ENCODE measurements at places on chromosomes 13 and 19.

DNA sequence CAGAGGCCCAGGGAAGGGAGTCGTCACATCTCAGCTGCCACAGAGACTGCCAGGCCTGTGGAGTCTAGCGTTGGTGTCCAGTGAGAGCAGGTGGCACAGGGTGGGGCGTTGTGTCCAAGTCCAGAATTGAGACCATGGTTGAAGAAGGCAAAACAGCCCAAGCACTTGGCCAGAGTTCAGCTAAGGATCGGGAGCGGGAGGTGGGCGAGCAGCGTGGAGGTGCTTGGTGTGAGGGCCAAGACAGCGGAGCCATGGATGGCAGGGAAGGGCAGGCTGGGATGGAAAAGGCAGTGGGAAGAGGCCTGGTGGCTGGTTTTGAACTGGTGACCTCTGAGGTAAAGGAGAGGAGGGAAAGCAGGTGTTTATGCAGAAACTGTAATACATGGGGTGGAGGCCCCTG is 8.0 kb downstream of the IGFLR1 start:
- DNase-seq = no peak

DNA sequence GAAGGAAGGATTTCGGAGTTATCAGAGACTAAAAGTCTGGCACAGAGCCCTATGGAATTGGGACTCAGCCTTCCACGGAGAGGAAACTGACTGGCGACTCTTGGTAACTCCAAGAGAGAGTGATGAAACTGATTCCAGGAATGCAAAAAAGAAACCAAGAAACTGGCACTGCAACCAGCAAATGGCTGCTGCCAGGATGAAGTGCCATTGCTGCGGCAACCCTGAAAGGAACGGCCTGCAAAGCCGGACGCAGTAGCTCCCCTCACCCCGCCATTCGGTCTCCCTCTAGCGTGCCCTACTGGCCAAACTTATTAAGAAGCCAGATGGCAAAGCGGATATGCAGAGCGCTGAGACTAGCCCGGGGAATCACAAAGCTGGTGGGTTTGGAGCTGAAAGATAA is 236.0 kb downstream of the PCDH9 start:
- no peak for DNase-seq

DNA sequence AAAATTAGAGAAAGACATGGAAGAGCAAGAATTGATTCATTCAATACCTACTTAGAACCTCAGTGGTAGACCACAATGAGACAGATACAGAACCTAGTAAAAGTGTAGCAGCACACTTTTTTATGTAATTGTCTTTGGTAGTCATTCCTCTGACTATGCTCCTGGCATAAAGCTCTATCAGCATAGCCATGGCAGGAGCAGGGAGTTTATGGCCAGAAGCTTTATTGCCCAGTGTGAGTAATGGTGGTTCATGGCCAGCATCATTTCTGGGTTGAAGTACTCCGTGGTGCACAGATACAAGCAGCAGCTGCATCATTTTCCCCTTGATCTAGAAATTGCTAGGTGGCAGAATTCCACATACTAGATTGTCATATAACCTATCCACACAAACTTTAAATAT is 352.6 kb downstream of the TBC1D4 start:
- no peak for DNase-seq

DNA sequence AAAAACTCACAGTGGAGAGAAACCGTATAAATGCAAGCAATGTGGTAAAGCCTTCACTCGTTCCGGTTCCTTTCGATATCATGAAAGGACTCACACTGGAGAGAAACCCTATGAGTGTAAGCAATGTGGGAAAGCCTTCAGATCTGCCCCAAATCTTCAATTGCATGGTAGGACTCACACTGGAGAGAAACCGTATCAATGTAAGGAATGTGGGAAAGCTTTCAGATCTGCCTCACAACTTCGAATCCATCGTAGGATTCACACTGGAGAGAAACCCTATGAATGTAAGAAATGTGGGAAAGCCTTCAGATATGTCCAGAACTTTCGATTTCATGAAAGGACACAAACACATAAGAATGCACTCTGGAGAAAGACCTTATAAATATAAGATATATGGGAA is 19.4 kb upstream of the ZNF69 start:
- no peak for DNase-seq

GRCh38 chr19:18264137-18264854 is 10.0 kb downstream of the IQCN start:
- DNase-seq = no peak

- DNase-seq = no peak
Measured at GRCh38 chr19:45160870-45161737, at the start of gene NKPD1. Gene NKPD1, minus strand, starts transcription at chr19:45160982. Its CDS starts 832 bp downstream, at chr19:45160150.

DNA sequence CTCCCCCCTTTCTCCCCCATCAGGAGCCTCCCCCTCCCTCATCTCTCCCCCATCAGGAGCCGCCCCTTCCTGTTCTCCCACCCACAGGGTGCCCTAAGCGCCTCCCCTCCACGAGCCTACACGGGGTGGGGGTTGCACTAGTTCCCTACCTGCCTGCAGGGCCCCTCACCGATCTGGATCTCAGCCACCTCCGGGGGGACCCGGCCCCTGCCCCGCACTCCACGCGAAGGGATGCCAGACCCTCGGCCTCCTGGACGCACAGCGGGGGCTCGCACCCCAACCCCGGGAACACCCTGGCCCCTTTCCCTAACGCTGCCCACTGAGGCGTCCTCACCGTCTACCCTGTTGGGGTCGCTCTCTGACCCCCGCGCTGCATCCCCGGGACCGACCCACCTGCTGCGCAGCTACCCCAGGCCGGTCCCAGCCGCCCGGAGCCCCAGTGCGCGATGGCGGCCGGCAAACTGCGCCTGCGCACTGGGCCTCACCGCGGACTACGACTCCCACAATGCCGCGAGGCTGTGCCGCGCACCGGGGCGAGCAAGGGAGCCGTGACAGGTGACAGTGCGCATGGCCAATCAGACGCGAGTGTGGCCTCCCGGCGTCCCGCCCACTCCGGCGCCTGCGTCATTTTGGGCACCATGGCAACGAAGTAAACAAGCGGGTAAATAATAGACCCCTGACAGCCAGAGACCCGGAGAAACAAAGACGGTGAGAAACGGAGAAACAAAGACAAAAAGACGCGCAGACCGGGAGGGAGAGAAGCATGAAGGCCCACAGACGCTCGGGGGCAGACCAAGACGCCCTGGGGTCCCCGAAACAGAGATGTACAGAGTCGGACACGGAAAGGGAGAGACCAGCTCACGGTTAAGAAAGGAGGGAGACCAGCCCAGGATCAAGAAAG is at the start of gene ZSCAN18:
Gene ZSCAN18 (minus strand): TSS at position 451 of the 901 bp plus-strand sequence. CDS start 7,964 bp downstream, outside the sequence.
- DNase-seq = peak; percentile 95

DNA sequence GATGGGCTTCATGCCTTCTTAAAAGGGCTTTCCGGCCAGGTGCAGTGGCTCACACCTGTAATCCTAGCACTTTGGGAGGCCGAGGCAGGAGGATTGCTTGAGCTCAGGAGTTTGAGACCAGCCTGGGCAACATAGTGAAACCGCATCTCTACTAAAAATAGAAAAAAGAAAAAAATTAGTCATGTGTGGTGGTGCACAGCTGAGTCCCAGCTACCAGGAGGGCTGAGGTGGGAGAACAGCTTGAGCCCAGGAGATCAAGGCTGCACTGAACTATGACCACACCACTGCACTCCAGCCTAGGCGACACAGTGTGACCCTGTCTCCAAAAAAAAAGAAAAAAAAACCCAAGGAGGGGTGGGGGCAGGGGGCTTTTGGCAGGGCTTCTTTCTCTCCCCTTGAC is 7.2 kb downstream of the CARS2 start:
- no peak for DNase-seq

GRCh38 chr13:27481766-27482165 is 31.4 kb upstream of the MTIF3 start:
- no peak for DNase-seq

- no peak for DNase-seq
Measured at GRCh38 chr13:100115693-100116254, 26.9 kb downstream of the PCCA start.

GRCh38 chr13:24511019-24511815 is 1.4 kb downstream of the PARP4 start:
- DNase-seq = no peak

DNA sequence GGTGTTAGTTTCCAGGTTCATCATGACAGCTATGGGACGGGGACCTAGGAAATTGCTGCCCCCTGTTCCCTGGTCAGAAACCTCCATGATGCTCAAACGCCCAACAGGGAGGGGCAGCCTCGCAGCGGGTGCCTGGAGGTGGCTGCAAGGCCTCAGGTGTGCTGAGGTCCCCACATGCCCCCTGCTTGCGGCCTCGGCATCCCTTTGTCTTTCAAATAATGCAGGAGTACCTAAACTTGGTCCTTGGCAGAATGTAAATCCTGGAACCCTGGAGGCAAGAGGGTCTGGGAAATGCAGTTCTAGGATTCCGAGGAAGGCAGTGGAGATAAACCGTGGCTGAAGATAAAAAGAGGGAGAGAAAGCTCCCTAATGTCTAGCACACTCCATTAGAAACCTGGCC is 52.4 kb downstream of the SKA3 start:
- DNase-seq = no peak

DNA sequence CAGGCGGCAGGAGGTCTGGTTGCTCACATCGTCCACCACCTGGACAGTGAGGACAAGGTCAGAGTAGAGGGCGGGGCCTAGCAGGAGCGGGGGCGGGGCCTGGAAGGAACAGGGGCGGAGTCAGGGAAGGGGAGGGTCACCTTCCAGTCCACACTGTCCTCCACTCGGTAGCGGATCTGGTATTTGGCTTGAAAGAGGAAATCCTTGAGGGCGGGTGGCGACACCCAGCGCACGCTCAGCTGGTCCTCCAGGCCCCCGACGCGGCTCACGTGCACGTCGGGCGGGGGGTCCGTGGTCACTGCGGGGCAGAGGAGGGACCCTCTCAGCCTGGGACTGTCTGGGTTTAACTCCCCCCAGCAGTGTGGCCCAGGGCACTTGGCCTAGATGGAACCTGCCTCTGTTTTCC is 8.2 kb downstream of the REX1BD start:
- DNase-seq = no peak

- no peak for DNase-seq
Measured at GRCh38 chr19:12766051-12766521, 9.3 kb downstream of the HOOK2 start.

DNA sequence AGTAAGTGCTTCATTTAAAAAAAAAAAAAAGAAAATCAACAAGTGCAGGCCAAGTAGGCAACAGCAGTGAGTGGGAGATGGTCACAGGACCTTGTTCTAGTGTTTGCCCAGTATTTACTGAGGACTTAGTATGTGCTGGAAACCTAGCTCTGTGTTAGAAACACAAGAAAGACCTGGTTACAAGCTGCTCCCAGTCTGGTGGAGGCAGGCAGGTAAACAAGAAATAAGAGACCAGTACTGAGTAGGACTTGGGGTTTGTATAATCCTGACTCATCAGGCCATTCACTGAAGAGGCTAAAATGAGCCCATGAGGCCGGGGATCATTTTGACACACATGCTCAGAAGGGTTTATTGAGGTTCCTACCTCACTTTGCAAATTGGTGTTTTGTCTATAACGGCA is 21.5 kb upstream of the SERPINE3 start:
- no peak for DNase-seq

GRCh38 chr19:38655148-38655824 is 7.8 kb downstream of the ACTN4 start:
- DNase-seq = peak; percentile 20

DNA sequence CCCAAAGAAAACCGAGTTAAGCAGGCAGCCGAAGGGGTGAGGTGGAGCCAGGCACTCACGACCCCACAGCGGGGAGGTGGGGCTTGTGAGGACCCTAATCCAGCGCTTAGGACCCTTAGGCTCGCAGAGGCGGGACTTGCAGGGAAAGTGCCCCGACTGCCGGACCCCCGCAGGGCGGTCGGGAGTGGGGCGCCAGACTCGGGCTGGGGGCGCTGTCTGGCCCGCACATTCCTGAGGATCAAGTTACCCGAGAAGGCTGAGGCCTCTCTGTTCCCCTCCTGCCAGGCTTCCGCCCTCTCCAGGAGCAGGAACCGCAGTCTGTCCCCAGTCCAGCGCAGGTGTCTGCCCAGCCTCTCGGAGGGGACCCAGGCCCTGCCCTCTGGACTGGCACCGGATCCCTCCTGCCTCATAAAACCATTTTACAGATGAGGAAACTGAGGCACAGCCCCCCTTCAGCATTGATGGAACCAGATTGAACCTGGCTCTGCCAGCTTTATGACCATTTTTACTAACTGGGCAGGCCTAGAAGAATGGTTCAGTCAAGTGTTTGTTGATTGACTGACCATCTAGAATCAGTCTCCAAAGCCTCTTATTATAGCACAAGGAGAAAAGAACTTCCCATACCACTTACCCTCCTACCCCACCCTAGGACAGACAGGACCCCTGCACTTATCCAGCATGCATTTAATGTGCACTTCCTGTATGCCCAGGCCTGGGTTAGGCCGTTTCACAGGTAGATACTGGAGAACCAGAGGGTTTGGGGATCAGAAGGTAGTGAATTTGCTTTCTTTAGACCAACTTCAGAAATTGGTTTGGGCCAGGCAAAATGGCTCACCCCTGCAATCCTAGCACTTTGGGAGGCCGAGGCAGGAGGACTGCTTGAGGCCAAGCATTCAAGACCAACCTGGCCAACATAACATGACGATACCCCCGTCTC is 6.7 kb upstream of the JUND start:
- DNase-seq = no peak

GRCh38 chr19:53285087-53285486 is 17.6 kb upstream of the VN1R4 start:
- no peak for DNase-seq

DNA sequence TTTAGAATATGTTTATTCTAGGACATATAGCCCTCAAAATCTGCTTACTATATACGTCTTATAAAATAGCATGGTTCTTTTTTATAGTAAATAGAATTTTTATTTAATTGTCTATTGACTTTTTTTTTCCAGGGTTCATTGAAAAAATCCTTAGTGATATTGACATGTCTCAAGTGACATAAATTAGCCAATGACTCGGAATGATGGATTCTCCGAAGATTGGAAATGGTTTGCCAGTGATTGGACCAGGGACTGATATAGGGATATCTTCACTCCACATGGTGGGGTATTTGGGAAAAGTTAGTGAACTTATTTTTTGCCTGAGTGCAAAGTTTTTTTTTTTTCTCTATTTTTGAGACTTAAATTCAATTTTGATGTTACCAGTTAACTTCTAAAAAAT is 3.2 kb downstream of the USPL1 start:
- DNase-seq = peak; percentile 0

DNA sequence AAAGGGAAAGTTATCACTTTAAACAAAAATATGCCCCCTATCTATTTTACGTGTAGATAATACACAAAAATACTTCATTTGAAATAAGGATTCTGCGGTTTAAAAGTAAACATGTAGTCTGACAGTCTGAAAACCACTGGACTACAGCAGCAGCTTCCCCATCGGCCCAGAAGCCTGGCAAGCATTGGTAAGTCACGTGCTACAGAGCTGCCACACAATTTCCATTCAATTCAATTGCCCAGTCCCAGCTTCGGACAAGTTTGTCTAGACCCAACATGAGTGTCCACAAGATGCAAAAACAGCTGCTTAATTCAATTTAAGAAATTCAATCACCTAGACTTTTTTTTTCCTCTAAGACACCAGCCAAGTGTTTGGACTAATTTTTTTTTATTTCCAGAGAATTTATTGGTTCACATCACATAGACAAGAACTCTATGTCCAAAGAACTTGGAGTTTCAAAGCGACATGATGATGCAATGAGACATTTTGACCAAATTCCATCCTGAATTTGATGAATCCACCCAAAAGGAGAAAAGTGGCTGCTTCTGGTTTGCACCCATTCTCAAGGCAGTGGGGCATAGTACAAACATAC is 458.9 kb downstream of the COG6 start:
- DNase-seq = no peak
